CD4-positive, alpha-beta T cell treated with Interleukin-6 at 100 ng/mL for 8 hours (primary cell): ENCODE measurements at places on chromosomes 4 and X.

- DNase-seq, result no peak
Measured at GRCh38 chr4:158461336-158461735, 60.3 kb upstream of the RXFP1 start.

DNA sequence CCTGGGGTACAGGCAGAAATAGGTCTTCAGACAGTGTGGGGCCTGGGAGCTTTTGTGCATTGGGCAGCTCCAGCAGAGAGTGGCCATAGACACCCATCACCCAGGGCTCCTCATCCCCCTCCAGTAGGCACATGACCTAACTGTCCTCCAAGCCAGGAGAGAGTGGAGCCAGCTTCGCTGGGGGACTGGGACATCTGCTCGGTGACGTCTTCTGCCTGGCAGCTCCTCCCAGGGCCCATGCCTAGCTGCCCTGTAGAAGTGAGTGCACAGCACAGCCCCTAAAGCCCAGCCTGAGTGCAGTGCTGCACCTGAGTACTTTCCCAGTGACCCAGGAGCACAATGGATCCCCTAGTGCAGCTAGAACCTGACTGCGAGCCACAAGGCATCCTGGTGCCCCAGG, 279.7 kb upstream of the SLC7A11 start:
- DNase-seq, result no peak

- DNase-seq, result no peak
Measured at GRCh38 chrX:7158468-7158990, 10.6 kb upstream of the PUDP start.

GRCh38 chr4:83356899-83357661, 22.4 kb upstream of the HPSE start:
- no peak for DNase-seq

- DNase-seq, result no peak
Measured at GRCh38 chrX:112841820-112842157, 1.2 kb upstream of the AMOT start.

DNA sequence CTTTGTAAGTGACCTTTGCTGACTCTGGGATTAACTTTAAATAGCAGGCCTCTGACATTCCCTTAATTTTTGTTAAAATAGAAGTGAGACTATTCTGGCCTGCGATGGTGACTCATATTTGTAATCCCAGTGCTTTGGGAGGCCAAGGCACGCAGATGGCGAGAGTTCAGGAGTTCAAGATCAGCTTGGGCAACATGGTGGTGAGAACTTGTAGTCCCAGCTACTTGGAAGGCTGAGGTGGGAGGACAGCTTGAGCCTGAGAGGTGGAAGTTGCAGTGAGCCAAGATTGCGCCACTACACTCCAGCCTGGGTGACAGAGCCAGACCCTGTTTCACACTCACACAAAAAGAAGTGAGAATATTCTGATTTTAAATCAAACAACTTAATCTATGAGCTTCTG, 27.3 kb downstream of the ZNF330 start:
- no peak for DNase-seq

DNA sequence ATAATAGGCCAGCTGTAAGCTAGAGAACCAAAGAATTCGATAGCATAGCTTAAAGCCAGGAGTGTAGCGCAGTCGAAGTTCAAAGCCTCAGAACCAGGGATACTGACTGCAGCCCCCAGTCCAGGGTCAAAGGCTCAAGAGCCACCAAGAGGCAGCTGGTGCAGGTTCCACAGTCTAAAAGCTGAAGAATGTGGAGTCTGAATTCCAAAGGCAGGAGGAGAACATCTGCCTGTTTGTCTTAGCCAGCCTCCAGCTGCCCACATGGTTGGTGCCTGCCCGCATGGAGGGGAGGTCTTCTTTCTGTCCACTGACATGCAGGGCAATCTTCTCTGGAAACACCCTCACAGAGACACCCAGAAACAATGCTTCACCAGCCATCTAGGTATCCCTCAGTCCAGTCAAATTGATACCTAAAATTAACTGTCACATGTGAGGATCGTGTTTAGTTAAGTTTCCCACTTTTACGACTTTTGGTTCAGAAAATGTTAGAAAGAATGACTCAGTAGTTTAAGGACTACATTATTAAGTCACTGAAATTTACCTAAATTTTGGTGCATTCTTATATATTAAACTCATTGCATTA, 52.8 kb upstream of the RHOH start:
- DNase-seq, result no peak

DNA sequence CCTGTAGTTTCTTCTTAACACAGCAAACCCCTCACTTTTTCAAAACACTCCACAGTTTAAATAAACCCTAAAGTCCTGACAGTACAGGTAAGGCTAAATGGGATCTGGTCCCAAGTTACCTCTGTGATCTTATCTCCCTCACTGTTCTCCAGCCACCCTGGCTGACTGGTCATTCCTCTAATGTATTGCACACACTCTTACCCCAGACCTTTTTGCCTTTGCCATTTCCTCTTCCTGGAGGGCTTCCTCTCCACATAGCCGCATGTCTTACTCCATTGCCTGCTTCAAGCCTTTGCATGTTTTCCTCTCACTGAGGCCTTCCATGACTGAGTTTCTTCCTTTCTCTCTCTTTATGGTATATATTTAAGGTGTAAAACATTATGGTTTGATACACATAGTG, 19.5 kb upstream of the ANXA3 start:
- no peak for DNase-seq

GRCh38 chrX:44744799-44745198, 99.0 kb upstream of the DUSP21 start:
- no peak for DNase-seq

GRCh38 chr4:184993247-184993646, 25.0 kb upstream of the HELT start:
- DNase-seq, result no peak

GRCh38 chr4:164617426-164617825, 136.5 kb upstream of the SMIM31 start:
- DNase-seq, result no peak

GRCh38 chr4:3792813-3793212, 26.6 kb downstream of the ADRA2C start:
- no peak for DNase-seq

GRCh38 chrX:153845195-153845594, 14.9 kb upstream of the PDZD4 start:
- no peak for DNase-seq

- DNase-seq, result no peak
Measured at GRCh38 chr4:96039217-96039616, 199.3 kb downstream of the PDHA2 start.

DNA sequence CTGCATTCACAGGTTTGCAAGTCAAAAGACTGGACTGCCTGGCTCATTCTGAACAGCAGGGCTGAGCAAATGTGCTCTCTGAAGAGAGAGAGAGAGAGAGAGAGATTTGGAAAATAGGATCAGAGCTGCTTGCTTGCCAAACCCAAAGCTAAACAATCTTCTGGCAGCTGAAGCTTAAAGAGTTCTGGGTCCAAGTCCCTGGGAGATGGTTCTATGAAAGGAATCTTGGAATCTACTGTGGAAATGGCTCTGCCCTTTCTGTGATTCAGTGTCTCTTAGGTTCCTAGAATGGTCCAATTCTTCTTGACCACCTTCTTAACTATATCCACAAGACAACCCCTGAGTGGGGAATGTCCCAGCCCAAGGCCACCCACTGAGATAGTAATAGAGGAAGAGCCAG, 66.1 kb upstream of the EFNB1 start:
- no peak for DNase-seq
